ENCODE measurements at places on chromosomes 1 and 21.

- DNase-seq, result peak; percentile 96
Observed at GRCh38 chr1:44807364-44808062, 362 bp upstream of the DYNLT4 start.

- DNase-seq, result no peak
Observed at GRCh38 chr1:221289103-221289502, 409.9 kb downstream of the HLX start.

DNA sequence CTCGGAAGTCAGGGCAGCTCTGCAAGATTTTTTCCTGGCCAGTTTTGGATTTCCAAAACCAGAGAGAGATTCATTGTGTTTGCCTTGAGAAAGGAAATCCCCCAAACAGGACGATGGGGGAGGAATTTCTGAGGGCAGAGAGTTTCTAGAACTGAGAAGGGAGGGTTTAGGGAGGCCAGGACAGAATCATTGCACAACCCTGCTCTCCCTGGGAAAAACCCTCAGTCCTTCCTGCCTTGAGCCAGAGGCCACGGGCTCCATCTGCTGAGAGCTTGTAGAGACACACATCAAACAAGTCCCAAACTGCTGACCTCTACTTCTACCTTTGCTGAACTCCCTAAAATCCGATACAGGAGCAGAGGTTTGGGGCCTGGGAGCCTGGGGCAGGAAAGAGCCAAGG lies 99.7 kb downstream of the NMNAT2 start:
- peak; percentile 67 for DNase-seq

DNA sequence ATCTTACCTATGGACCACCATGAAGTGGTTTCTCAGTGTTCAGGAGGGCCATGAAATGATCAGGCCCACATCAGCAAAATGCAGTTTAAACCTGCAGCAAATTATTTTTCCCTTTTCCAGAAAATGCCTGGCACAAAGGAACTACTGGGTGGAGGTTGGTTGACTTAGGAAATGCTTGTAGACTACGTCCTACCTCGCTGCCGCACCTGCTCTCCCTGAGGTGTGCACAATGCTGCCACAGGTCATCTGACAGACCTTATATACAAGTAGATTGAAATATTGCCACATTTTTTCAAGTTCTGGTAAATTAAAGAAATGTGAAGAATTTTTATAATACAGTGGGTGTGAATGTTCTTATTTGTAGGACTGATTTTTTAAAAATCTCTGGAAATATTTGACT lies 166.7 kb upstream of the PDE4B start:
- DNase-seq, result no peak

DNA sequence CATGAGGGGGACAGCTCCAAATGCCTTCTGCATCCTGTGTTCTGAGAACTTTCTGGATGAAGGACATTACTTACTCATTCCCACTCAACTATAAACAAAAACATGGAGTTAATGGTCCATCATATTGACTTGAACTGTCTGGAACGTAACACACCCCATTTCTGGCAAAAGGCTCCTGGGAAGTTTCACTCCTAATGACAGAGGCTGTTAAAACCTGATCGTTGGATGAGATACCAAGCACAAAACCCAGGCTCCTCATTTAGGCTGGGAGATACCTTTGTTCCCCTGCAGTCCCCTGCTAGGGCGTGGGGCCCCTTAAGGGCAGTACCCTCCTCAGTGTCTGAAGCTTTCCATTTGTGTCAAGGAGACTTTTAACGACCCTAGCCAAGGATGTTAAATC lies 78.9 kb downstream of the RHOU start:
- DNase-seq, result no peak

GRCh38 chr1:65509912-65510680 lies 89.6 kb downstream of the LEPR start:
- DNase-seq, result no peak

DNA sequence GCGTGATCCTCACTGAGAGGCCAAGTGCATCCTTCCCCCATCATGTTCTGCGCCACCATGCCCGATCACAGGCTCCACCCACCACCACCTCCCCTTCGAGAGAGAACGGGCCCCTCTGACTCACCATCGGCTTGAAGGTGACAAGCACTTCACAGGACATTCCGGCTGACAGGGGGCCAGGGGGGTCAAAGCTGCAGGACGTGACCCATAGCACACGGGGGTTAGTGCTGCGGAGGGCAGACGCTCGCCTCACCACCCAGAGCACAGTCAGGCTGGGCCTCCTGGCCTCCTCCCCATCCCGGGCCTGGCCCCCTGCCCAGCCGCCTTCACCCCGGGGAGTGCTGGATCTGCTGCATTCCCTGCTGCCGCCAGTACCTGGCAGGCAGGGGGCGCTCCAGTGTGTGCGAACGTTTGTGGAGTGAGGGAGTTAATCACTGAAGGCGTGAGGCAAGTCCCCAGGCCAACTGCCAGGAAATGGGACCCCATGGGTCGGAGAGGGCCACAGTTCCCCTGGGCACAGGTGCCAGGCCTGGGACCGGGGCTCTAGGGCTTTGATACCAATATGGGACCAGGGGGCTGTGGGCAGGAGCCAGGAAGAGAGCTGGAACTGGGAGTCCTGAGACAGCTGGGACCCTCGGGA lies 40.9 kb upstream of the TMEM52 start:
- peak; percentile 87 for DNase-seq

DNA sequence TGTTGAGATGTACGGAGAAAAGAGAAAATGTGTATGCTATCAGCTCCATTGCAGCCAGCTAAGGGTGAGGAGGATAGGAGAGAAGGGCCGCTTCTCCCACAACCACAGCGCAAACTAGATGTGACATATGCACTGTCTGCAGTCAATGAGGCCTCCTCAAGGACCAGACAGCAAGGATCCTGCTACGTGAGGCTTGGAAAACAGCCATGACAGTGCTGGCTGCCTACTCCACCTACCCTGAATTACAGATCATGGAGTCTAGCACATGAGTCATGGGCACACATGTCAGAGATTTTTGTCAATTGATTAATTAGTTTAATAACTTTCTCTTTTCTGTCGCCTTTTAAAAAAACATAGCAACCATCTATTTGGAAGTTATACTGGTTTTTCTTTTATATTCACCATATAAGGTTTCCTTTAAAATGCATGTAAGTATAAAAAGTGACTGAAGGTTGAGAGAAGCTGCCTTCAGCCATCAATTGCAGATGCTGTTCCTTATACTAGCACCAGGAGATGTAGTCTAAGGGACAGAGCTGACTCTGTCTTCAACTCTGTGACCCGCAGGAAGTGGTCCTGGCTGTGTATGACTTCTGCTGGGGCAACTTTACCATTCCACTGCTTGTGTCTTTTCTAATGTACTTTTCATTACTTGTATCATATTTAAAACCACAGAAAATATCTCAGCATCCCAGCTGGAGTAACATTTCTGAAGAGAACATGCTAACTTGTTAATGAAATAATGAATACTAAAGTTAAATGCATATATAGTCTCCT lies 3.1 kb downstream of the VPS26C start:
- no peak for DNase-seq

DNA sequence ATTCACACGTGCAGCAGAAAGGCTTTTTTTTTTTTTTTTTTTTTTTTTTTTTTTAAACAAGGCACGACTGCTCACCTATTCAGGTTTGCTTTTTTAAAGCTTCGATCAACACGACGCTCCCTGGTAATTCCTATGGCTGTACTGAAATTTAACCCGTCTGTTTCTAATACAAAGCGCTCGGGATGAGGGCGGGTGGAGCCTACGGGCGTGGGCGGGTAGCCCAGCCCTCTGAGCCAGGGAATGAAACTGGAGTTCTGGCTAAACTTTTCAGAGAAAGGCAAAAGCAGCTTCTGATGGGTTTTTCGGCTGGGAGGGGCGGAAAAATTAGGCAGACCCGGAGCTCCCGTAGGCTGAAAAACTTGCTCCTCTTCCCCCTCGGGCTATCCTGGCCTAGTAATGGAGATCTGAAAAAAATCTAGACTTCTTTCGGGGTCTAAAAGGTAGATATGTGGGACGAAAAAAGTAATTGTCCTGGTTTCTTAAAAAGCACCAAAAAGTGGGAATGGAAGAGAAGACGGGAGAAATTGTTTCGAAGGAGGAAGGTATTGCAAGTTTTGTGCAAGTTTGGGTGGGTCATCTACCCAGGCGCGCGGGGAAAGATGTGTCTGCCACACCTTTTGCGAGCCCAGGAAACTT lies 7.4 kb downstream of the NR5A2 start:
- no peak for DNase-seq

DNA sequence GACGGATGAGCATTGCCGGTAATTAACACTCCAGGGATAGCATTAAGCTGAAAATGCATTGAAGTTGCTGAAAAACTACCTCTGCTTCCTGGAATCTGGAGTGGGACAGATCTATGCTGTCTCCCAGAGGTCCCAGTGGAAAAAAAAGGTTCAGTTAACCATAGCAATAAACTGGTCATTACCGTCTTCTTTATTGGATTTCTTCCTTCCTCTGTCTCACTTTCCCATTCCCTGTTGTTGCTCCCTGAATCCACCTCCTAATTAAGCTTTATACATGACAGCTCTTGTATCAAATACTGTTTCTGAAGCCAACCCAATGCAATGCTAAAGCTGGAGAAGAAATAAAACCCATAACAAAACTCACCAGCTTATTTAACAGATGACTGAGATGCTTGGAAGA lies 1805.9 kb downstream of the NCAM2 start:
- DNase-seq, result no peak

DNA sequence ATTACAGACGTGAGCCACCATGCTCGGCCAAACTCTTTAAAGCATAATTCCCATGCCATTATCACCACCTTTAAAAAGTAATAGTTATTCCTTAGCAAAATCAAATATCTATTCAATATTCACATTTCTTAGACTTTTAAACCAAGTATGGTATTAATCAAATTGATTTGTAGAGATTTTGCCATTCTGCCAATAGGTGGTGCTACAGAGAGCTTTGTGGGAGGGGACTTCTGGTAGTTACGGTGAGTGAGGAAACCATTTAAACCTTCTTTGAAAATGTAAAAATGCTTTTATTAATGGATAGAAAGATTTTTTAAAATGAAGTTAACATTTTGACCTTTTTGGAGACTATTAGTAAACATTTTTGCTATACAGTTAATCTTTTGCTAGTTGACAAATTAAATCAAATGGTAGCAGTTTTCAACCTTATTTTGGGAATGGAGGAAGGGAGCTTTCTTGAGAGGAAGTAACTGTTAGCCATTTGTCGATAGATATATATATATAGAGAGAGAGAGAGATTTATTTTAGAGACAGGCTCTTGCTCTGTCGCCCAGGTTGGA lies 19.3 kb downstream of the IARS2 start:
- no peak for DNase-seq

- DNase-seq, result no peak
Observed at GRCh38 chr1:14495996-14496395, 102.5 kb upstream of the KAZN start.

DNA sequence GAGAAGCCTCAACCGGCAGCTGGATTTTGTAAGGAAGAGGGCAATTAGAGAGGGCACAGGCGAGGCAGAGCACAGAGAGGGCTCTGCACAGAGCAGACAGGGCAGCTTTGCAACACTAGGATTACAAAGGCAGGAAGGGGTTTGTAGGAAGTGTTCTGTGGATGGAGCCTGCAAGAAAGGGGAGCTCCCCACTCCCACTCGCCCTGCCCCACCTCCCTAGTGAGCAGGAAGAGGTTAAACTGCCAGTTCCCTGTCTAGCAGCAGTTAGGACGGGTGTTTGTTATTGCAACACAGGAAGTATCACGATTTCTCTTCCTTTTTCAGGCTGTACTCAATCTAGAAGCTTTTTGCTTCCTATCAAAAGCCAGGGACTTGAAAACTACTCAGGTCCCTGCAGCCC lies 63.3 kb upstream of the LRRC8D start:
- DNase-seq, result no peak

GRCh38 chr1:208834381-208835096 lies 590.4 kb upstream of the PLXNA2 start:
- DNase-seq, result no peak

DNA sequence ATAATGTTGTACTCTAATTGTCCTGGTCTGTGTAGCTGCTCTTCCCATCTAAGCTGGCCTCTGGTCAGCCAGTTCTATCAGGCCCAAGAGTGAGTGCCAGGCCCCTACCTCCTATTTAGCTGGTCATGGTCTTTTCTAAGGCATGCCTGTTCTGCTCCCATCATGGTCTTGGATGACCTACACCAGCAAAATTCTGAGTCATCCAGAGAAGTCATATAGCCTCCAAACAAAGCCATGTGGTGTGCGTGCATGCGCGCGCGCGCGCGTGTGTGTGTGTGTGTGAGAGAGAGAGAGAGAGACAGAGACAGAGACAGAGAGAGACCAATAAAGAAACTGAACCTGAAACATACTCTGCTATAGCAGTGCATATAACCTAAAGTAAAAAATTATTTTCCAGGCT lies 254.4 kb downstream of the BRINP2 start:
- DNase-seq, result no peak

DNA sequence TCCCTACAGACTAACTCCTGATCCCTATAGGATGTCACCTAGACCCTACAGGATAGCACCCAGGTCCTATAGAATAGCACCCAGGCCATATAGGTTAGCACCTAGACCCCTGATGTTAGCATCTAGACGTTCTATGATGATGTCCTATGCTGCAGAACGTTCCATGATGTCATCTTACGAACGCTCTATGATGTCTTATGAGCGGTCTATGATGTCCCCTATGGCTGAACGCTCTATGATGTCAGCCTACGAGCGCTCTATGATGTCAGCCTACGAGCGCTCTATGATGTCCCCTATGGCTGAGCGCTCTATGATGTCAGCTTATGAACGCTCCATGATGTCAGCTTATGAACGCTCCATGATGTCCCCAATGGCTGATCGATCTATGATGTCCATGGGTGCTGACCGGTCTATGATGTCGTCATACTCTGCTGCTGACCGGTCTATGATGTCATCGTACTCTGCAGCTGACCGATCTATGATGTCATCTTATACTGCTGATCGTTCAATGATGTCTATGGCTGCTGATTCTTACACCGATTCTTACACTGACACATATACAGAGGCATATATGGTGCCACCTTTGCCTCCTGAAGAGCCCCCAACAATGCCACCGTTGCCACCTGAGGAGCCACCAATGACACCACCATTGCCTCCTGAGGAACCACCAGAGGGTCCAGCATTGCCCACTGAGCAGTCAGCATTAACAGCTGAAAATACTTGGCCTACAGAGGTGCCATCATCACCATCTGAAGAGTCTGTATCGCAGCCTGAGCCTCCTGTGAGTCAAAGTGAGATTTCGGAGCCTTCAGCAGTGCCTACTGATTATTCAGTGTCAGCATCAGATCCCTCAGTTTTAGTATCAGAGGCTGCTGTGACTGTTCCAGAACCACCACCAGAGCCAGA lies 9.5 kb downstream of the SON start:
- DNase-seq, result no peak

DNA sequence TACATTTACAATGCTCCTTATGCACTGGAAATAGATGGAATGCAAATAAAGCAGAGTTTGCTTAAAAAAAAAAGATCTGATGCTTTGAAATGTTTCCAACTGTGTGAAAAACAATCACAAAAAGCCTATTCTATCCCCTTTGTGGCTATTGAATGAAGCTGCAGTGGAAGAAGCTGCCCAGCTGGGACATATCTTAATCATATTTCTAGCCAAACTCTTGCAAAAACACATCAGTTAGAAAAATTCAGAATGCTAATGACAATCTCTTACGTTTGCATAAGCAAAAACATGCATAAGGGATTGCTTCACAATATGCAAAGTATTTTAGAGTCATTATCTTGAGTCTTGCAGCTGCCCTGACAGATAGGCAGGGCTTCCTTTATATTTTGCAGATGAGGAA lies 526.4 kb upstream of the USP24 start:
- DNase-seq, result no peak

- DNase-seq, result no peak
Observed at GRCh38 chr1:187413405-187414169, 584.8 kb downstream of the PLA2G4A start.

GRCh38 chr1:154386643-154387352 lies 18.3 kb upstream of the IL6R start:
- no peak for DNase-seq

GRCh38 chr1:143748906-143749305 lies 222.9 kb downstream of the FAM72C start:
- DNase-seq, result no peak

Data from Caco-2 (cell line).